ENCODE measurements at places on chromosomes 12 and 14.

GRCh38 chr14:38357557-38357956 is 101.7 kb upstream of the CLEC14A start:
- DNase-seq = no peak

DNA sequence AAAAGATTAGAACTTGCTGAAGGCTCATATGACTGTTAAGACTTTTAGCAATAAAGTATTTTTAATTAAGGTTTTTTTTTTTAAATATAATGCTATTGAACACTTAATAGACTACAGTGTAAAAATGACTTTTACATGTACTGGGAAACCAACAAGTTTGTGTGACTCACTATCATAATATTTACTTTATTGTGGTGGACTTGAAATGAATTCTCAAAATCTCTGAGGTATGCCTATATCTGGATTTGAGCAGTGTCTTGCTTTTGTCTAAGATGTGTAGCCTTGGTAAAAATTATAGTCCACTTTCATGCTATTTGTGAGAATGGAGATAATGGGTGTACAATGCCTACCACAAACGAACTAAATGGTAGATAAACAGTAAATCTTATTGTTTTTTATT is 33.9 kb upstream of the NAV3 start:
- DNase-seq = no peak

- no peak for DNase-seq
These were observed 8.5 kb upstream of the SYNJ2BP start for GRCh38 chr14:70425354-70425753.

- no peak for DNase-seq
These were observed 24.7 kb upstream of the SOCS2 start for GRCh38 chr12:93547778-93548177.

GRCh38 chr14:38003746-38004609 is 203.7 kb upstream of the SSTR1 start:
- DNase-seq = no peak

GRCh38 chr12:131112700-131113290 is 159.1 kb downstream of the ADGRD1 start:
- no peak for DNase-seq

DNA sequence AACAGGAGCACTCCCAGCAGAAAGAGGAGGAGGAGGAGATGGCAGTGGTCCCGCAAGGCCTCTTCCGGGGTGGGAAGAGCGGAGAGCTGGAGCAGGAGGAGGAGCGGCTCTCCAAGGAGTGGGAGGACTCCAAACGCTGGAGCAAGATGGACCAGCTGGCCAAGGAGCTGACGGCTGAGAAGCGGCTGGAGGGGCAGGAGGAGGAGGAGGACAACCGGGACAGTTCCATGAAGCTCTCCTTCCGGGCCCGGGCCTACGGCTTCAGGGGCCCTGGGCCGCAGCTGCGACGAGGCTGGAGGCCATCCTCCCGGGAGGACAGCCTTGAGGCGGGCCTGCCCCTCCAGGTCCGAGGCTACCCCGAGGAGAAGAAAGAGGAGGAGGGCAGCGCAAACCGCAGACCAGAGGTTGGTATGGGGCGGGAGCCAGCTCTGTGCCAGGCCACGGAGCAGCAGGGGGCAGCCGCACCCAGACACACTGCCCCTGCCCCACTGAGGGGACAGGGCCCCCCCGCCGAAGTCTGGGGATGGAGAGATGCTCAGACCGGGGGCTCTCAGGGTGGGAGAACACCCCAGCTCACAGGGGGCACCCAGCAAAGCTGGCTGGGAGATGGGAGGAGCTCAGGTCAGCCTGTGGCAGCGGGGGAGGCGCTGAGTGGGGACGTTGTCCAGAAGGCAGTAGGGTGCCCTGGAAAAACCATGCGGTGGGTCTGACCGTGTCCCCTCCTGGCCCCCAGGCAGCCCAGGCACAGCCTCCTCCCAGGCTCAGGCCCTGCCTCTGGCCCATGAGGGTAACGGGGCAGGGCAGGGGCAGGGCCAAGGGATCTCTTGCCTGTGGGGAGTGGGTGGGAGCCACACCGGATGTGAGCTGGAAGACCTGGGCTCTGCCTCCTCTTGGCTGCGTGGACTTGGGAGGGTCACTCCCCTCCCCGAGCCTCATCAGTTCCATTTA is 9.8 kb downstream of the CHGA start:
- no peak for DNase-seq

DNA sequence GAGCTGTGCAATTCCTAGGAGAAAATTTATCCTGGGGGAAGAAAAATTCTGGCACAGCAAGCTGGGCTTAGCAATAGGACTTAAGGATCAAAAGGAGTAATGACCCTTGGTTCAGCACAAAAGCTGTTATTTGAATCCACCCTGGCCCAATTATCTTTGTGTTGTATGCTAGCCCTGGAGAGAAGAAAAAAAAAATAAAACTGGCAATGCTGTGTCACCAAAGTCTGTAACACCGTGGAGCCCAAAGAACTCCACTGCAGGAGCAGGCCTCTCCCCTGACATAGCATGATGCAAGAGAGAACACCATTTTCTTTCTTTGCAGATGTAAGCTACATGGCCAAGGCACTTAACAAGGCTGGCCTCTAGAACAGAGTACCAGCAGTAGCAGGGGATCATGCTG is 63.0 kb upstream of the ARHGAP5 start:
- no peak for DNase-seq

DNA sequence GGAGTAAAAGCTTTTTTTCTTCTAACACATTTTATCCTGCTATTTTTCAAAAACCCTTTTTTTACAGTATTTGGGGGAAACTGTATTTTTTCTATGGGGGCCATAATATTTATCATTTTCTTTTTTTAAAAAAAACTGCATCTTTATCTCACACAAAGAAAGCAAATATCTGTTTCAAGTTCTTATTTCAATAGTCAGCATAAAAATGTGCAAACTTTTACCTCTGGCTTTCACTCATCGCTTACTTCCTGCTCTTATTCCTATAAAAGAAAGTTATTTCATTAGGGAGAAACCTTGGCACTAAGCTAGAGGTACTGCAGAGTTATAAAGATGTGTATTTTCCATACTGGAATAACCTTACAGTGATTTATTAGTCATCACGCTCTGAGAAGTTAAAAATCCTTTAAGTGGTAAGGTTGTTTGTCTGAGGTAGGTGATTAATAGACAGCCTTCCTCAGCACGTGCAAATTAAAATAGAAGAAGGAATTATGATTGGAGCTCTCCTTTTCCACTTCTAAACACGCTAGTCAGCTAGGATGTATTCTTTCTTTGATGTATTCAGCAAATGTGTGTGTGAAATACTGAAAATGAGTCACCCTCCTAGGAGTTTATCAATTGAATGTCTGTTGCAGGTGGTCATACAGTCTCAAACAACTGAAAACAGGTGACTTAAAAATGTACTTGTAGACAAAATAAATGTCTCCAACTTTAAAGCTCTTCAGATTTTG is 461.0 kb downstream of the GXYLT1 start:
- DNase-seq = no peak

GRCh38 chr14:102078831-102079699 is 7.8 kb downstream of the HSP90AA1 start:
- no peak for DNase-seq

DNA sequence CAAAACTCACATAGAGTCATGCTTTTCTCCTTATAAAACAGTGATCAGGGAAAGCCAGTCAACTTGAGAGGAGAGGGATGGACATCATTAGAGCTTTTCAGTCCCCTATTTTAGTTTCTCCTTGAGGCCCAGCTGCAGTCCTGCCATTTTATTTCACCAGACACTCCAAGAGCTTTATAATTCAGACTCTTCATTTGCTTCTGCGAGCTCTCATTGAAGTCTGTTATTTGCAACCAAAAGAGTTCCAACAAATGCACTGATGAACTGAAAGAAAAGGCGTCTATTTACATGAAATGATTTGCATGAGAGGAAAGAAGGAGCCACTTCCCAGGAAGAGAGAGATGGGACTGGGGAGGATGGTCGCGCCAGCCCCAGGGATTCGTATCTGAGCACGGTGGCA is 86.8 kb downstream of the NDUFA12 start:
- DNase-seq = no peak

- DNase-seq = no peak
These were observed 3.2 kb downstream of the TDP1 start for GRCh38 chr14:89958966-89959365.

GRCh38 chr12:26711072-26711471 is 121.9 kb downstream of the ITPR2 start:
- no peak for DNase-seq

DNA sequence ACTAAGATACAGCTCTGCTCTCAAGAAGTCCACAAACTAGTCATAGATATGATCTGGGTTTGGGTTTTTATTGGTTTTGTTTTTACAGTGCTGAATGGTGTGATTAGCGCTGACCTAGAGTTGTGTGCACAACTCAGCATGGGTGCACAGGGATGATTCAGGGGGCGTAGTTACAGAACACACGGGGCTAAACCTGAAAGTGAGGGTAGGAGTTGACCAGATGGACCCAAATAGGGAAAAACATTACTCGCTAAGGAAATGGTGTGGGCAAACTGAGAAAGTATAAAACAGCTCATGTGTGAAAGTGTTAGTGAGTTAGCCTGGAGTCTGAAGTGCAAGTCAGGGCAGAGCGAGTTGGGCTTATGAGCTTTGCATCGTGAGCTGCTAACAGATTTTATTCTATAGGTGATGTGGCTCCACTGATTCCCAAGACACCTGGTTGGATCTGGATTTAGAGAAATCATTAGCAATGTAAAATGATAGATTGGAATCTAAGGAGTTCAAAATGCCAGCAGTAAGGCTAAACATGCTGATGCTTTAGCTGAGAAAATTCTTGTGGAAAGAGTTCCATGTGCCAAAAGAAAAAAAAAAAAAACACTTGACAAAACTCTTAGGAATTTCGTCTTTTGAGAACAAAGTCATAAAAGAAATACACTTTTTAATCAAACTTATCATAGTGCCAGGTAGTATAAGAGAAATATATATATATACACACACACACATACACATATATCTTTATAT is 134.9 kb downstream of the SLC5A8 start:
- DNase-seq = no peak

DNA sequence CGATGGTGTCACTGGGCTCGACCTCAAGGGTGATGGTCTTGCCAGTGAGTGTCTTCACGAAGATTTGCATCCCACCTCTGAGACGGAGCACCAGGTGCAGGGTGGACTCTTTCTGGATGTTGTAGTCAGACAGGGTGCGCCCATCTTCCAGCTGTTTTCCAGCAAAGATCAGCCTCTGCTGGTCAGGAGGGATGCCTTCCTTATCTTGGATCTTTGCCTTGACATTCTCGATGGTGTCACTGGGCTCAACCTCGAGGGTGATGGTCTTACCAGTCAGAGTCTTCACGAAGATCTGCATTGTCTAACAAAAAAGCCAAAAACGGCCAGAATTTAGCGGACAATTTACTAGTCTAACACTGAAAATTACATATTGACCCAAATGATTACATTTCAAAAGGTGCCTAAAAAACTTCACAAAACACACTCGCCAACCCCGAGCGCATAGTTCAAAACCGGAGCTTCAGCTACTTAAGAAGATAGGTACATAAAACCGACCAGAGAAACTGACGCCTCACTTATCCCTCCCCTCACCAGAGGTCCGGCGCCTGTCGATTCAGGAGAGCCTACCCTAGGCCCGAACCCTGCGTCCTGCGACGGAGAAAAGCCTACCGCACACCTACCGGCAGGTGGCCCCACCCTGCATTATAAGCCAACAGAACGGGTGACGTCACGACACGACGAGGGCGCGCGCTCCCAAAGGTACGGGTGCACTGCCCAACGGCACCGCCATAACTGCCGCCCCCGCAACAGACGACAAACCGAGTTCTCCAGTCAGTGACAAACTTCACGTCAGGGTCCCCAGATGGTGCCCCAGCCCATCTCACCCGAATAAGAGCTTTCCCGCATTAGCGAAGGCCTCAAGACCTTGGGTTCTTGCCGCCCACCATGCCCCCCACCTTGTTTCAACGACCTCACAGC is 717 bp downstream of the UBC start:
- DNase-seq = peak; percentile 90

- DNase-seq = no peak
These were observed 87.6 kb downstream of the GALNT8 start for GRCh38 chr12:4807813-4808212.

GRCh38 chr12:67562513-67563287 is 85.8 kb upstream of the DYRK2 start:
- DNase-seq = no peak

GRCh38 chr12:121250359-121250758 is 40.4 kb downstream of the P2RX4 start:
- DNase-seq = no peak

- DNase-seq = no peak
These were observed 98.6 kb downstream of the PELI2 start for GRCh38 chr14:56216626-56217379.

- DNase-seq = peak; percentile 33
These were observed 49.2 kb downstream of the TESPA1 start for GRCh38 chr12:54935235-54935951.

GRCh38 chr12:30925607-30926242 is 823 bp upstream of the TSPAN11 start:
- DNase-seq = no peak

DNA sequence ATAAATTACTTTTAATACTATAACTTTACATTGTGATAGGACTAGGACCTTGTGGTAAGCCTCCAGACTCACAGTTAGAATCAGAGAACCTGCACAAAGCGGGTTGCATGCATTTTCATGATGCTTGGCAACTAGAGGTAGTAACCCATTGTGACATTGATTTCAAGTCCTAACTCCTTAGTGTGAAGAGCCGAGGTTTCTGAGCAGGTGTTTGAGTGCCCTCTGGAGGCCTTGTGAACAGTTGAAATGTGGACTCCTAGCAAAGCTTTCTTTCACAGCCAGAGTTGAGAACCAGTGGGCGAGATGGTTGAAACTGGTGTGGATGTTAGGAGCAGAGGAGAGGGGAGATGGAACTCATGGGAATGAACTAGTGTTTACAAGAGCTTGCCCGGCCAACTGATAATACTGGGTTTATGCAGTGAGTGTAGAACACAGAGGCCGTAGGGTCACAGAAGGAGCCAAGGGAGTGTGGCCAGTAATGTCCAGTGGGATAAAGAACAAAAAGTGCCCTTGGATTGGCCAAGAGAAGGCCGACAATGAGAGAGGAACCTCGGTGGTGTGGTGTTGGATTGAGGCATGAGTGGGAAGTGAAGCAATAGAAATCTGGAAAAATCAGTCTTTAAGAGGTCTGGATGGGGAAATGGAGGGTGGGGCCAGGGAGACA is 10.9 kb downstream of the ZNF664 start:
- DNase-seq = peak; percentile 31

- DNase-seq = no peak
These were observed 141.7 kb upstream of the AMIGO2 start for GRCh38 chr12:47221256-47222023.

DNA sequence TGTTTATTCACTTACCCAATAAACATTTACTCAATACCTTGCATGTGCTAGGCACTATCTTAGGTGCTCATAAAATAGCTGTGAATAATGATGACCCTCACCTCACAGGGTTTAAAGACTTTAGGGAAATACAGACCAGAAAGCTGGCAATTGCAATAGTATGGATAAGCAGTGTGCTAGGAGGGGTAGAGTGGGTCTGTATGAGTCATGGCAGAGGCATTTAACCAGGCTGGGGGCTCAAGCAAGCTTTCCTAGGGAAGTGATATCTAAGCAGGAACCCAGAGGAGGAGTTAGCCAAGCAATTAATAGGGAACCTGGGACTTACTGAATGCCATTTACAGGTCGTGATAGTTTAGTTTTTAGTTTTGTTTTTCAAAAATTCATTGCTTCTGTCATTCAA is 123.9 kb upstream of the CCDC198 start:
- DNase-seq = no peak

GRCh38 chr12:46296822-46297221 is 28.0 kb upstream of the SLC38A1 start:
- DNase-seq = no peak
